NCI-H1436 (cell line): ENCODE measurements at places on chromosomes 11 and 22.

GRCh38 chr11:56923116-56923515, 65.6 kb upstream of the OR5AK2 start:
- no peak for DNase-seq

GRCh38 chr22:31173386-31174145, 13.6 kb downstream of the RNF185 start:
- DNase-seq = no peak

DNA sequence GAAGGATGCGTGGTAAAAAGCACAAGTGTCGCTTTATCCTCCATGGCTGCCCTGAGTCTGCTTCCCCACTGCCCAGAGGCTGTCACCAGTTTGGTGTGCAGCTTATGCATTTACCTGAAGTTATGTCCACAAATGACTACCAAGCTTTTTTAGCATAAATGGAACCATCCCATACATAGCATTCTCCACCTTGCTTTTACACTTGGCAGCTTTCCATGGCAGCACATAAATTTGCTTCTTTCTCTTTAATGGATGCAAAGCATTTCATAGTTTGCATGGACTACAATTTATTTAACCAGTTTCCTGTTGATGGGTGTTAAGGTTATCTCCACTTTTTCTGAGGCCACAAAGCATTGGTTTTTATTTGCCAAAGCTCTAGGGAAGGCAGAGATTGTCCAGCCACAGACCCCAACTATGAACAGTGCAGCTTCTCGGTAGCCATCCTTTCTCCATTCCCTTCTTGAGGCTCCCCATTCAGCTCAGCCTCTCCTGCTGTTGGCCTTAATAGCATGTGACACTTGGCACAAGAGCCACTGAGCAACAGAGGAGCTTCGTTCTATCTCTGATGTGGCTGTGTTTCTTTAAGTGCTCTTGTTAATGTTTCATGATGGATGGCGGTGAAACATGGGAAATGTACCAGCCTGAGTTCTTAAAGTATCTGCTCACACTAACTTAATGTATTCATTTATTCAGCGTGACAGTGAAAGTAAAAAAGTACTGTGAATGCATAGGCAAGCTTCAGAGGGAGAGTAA, 59.8 kb upstream of the NAV2 start:
- no peak for DNase-seq

DNA sequence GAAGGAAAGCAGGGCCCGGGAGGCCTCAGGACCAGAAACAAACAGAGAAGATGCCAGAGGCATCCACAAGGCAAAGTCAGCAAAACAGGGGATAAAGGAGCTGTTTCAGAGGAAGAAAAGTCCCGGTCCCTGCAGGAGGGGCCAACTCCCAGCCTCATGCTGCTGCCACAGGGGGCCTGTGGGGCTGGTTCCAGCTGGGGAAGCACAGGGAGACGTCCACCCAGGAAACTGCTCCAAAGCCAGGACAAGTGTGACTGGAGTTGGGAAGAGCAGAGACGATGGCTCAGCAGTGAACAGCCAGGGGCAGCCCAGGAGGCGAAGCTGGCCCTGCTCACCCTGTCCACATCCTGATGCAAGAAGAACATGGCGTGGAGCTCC, 454.4 kb downstream of the BRD1 start:
- no peak for DNase-seq

- no peak for DNase-seq
Measured at GRCh38 chr11:111107501-111107900, 138.0 kb upstream of the POU2AF2 start.

DNA sequence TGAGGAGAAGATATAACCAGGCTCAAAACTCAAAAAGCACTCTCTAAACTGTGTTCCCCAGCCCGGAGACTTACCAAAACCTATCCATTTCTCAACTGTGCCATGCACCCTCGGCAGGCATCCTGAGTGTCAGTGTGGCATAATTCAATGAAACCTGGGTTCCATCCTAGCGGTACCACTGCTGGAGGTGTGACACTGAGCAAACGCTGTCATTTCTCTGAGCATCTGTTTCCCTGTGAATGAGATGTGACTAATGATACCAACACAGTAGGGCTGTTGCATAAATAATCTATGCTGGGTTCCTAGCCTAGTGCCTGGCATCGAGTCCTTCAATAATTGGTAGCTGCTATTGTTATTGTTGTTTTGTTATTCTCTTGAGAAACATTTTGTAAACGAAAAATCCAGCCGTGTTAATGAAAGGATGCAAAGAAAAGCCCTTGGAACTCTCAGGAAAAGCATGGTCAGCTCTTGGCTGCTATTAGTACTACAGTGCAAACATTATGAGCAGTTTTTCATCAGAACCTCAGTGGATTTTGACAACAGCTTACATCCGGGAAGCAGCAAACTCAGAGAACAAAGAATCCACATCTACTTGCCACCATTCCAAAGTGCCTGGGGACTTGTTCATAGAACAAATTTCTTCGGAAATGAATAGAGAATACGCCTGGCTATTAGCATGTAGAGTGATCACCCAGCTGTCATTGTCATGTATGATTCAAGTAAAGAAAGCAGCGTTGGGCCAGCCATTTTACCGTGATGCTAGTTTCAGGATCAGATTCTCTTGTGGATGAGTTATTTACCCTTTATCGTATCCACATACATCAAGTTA, 53.7 kb downstream of the TECTA start:
- no peak for DNase-seq
